ENCODE measurements at places on chromosomes 12 and 14.
A peak's percentile ranks its signal among the peaks of the same experiment; 100 is the strongest.

DNA sequence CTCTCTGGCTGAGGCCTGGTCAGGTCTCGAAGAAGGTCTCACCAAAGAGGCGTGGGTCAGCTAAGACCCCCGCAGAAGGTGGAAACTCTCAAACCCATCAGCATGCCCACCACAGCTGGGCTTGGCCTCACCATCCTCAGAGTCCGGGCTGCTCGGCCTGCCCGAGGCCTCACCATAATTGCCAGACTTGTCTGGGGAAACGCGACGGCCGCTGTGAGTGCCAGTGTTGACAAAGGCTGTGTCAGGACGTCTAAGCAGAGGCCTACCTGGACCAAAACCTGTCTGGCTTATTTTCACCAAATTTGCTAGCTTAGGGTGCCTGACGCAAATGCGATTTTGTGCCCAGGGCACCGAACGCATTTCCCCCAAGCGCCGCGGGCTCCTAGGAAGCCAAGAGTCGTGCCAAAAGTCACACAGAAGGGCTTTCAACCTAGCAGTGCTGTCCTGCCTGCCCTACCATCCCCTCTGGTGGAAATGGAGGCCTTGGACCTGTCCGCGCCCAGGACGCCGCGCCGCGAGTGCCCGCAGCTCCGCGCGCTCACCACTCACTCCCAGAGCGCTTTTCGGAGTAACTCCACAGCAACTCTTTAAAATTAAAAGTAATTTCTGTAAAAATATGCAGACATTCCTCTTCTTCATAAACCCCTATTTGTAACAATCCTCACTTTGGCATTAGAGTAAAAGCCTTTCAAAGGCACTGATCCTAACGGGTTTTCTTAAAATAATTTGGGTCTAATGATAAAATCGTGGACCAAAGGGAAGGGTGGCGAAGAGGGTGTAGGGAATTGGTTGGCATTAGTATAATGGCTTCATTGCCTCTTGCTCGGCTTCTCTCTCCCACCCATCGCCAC lies 1.2 kb upstream of the ALX1 start:
- no peak for DNase-seq

- no peak for DNase-seq
Measured at GRCh38 chr12:42010715-42011114, 134.0 kb downstream of the GXYLT1 start.

- no peak for DNase-seq
Measured at GRCh38 chr12:65666876-65667275, 157.4 kb upstream of the HMGA2 start.

DNA sequence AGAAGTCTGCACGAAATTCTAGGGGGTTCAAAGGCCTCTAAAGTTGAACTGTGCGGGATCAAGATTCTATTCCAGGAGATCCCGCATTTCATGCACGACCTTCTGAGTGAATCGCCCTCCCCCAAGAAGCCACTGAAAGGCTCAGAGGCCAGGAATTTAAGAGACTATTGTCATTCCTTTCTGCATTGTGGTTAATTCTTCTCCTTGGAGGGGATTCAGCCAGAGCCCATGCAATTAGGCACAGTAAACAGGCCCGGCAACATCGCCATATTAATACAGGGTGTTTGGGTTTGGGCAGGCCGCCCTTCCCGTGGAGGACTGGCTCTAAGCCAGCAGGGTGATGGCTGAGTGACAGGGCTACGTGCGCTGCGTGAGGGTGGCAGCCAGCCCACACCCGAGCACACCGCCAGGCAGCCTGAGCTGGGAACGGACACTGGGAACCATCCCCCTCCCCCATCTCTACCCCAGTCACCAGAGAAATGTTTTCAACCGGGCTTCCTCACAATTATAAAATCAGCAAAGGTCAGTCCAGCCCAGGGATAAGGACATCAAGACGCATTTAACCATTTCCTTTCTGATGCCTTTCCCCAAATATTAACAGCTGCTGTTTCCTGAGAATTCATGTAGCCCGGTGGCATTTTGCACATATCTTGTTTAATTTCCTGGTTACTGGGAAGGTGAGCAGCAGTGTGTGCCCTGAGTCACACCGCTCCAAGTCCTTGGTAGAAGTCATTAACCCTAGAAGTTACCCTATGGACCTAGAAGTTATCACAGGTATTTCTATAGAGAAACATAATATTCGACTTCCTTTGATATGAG lies 12.5 kb downstream of the EGLN3 start:
- DNase-seq = peak; percentile 85

GRCh38 chr14:55758796-55759195 lies 178.8 kb downstream of the KTN1 start:
- DNase-seq = no peak

- no peak for DNase-seq
Measured at GRCh38 chr12:69024907-69025306, 91.9 kb upstream of the CPM start.

- no peak for DNase-seq
Measured at GRCh38 chr12:119751961-119752360, 84.0 kb downstream of the PRKAB1 start.

GRCh38 chr14:52279408-52279807 lies 11.9 kb downstream of the PTGDR start:
- DNase-seq = no peak

DNA sequence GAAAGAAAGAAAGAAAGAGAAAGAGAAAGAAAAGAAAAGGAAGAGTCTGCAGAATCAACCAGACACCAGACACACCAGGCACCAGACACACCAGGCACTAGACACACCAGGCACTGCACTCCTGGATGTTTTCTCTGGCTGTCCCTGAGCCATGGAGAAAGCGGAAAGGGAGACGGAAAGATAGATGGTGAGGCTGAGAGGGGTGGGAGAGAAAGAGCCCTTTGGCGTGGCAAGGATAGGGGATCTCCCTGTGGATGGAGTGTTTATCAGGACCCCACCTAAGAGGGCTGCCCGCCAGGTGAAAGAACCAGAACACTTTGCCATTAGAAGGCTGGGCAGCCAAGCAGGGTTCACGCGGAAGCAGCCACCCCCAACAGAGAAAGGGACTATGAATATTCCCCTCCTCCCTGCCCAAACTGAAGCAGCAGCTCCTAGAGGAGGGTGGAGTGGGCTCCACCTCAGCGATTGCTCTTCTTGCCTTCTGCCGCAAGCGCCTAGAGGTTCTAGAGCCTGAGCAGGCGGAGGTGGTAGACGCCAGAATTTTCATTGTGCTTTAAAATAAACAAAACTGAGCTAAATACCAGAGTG lies 13.4 kb downstream of the ST8SIA1 start:
- no peak for DNase-seq

DNA sequence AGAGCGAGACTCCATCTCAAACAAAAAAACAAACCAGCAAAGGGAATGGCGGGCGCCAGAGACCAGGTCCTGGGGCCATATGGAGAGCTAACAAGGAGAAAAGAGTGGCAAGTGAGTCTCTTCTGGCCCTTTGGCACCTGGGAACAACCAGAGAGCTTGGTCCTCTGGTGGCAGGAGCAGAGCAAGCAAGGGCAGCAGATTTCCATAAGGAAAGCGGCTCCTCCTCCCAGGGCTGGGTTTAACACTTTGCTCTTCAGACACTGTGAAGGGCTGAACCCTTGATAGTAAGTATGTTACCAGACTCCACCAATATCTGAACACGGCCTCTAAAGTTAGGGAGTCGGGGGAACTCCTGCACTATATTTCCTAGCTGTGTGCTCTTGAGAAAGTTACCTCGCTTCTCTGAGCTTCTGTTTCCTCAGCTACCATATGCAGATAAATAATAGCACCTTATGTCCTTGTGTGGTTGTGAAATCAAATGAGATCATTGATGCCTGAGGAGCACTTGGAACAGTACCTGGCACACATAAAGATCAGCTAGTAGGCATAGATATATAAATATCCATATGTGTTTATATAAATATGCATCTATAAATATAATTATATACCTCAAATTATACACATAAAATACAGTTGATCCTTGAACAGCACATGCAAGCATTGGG lies 33.4 kb upstream of the PLEKHG6 start:
- no peak for DNase-seq

- peak; percentile 83 for DNase-seq
Measured at GRCh38 chr12:54371328-54372112, 7.2 kb upstream of the GPR84 start.

- no peak for DNase-seq
Measured at GRCh38 chr12:92261071-92261470, 115.4 kb upstream of the BTG1 start.

GRCh38 chr12:55698241-55698955 lies 9.3 kb downstream of the ITGA7 start:
- DNase-seq = no peak
